ENCODE measurements at places on chromosomes 5 and 9.

- no peak for DNase-seq
Observed at GRCh38 chr9:92745331-92745730, 19.3 kb downstream of the BICD2 start.

- no peak for DNase-seq
Observed at GRCh38 chr5:167754501-167755021, 536.9 kb upstream of the WWC1 start.

DNA sequence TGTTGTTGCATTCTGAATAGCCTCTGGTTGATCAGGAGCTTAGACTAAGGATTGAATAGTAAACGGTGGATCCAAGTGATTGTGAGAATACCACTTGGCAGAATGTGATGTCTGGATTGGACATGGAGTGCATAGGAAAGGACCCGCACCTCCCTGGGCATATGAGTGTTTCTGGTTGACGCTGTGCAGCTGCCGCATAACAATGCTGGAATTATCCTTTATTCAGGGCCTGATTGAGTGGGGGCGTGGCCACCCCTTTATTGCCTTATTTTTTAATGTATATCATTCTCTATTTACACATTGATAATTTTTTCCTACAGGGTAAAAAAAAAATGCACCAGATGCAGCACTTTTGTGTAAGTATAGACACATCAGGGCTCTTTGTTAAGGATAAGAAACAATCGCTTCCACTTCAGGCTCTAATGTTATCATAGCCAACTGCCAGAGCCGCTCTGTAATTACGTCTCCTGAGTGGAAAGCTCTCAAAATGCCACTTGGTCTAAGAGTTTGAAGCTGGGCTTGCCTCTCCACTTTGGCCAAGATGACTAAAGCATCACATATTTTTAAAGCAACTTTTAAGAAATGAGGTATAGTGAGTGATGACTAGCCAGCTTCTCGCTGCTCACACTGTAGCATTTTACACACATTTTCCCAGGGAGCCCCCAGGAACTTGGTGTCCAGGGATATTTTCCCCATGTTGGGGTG lies 5.7 kb downstream of the FGD3 start:
- peak; percentile 99 for DNase-seq

DNA sequence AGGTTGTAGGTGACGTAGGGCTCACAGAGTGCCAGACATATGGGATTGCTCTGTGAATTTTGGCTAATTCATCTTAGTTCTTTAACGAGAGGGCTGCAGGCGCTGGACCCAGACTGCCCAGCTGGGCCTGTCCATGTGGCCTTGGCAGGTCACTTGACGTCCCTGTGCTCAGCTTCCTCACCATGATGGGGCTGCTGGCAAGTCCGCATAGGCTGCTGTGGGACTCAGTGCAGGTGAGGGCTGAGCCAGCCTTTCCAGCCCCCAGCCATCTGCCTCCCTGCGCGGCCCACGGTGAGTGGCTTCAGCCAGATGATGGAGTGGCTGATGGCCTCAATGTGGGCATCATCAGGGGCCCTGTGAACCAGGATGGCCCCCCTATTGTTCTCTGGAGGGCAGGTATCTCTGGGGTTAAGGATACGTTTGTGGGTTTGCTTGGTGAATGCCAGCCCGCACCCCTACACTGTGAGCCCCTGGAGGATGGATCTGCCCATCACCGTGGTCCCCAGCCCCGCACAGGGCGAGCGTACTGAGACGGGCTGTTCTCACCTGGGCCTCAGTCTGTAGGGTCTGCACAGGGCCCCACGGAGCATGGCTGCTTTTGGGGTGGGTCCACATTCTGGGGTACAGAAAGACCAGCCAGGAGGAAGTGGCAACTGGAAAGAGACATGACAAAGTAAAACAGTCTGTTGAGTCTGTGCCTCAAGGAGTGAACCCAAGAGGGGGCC lies 3.7 kb downstream of the CARD19 start:
- DNase-seq = no peak

DNA sequence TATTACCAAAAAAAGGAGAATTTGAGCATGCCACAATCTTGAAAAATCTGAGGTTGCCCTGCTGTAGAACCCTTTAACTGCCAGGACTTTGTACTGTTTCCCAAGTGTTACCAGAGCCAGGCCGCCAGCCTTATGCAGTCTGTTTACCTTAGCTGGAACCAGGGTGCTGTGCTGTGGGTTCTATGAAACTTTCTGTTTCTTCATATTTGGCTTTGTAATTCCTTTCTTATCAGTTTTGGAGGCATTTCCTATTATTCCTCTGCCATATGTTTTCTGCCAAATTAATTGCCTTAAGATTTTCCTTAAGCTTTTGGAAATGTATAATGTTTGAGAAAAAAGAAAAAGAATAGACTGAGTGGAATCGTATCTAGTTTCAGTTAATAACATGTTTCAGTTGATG lies 2.1 kb downstream of the S1PR3 start:
- no peak for DNase-seq

DNA sequence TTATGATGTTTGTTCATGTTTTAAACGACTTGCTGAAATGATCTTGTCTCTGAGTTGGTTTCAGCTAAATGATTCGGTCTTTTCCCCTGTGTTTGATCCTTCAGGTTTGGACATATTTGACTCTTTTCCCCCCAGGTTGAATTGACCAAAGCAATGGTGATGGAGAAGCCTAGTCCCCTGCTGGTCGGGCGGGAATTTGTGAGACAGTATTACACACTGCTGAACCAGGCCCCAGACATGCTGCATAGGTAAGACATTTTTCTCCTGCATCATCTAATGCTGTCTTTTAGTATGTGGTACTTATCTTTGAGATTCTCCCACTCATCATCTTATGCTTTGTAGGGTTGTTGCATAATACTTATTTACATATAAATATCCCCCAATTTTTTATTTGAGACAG lies 14.7 kb downstream of the G3BP1 start:
- DNase-seq = no peak

DNA sequence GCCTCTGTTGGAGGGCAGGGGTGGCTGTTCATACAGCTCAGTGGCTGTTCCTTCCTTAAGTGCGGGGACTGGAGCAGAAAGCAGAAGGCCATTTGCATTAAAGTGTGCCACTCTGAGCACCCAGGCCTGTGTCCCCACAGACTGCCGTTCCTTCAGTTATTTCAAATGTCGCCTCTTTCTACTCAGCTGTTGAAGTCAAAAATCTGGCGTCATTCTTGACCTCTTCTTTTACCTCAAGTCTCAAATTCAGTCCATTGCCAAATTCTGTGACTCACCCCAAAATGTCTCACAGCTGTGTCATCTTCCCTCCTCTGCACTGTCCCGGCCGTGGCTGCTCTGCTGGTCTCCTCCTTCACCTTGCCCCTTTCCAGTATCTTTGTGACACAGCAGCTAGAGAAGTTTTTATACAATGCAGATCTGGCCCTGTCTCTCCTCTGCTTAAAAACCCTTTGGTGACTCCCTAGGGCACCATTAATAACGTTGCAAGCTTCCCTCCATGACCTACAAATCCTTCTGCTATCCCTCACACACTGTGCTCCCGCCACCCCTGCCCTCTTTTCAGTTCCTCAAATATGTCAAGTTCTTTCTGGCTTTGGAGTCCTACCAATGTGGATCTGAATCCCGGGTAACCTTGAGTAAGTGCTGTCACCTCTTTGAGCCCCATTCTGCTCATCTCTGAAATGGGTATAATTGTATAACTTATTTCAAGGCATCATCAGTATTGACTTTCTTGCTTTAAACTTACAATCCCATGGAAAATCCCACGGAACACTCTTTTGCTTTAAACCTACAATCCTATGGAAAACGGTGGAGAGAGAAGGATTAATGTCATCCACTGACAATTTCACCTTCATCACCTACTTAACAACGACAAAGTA lies 98.3 kb upstream of the BOD1 start:
- DNase-seq = no peak

- DNase-seq = no peak
Observed at GRCh38 chr5:149528281-149529060, 22.8 kb downstream of the CSNK1A1 start.

- DNase-seq = no peak
Observed at GRCh38 chr9:31114346-31114745, 1270.1 kb upstream of the ACO1 start.

DNA sequence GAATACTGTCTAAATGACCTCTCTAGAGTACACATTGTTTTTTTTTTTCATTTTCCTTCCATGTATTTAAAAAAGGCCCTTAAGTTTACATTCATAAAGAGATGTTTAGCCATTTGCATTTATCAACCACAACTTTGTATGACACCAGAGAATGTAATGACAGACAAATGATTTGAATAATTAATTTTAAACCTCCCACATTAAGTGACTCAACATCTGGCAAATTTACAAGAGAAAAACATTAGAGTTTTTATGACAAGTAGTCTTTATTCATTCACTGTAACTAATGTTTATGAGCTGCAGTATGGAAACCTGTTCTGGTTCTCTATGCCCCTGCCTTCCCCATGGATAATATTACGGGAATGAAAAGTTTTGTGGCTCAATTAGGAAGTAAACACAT lies 1093.8 kb upstream of the CDH9 start:
- no peak for DNase-seq

DNA sequence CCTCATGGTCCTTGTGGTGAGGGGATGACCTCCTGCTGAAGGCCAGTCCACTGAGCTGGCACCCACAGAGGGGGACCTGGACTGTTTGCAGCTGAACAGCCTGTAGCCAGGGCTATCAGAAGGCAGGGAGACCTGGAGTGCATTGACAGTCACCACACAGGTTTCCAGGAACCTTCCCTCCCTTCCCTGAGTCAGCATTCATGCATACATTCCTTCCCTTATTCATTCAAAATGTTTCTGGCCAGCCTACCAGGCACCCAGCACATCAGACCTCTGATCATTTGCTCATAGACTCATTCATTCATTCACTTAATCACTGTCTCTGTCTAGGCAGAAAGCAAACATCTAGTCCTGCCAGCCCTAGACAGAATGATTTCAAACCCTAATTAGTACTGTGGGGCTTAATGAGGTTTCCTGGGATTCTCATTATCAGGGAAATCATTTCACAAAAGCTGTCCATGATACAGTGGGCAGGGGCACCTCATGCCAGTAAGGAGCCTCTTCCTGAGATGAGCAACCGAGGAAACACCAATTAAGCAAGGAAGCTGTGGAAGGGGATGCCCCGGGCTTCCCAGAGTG lies 110.1 kb upstream of the PPP1R26 start:
- DNase-seq = no peak

GRCh38 chr5:38447056-38447455 lies 109.4 kb downstream of the LIFR start:
- DNase-seq = no peak

DNA sequence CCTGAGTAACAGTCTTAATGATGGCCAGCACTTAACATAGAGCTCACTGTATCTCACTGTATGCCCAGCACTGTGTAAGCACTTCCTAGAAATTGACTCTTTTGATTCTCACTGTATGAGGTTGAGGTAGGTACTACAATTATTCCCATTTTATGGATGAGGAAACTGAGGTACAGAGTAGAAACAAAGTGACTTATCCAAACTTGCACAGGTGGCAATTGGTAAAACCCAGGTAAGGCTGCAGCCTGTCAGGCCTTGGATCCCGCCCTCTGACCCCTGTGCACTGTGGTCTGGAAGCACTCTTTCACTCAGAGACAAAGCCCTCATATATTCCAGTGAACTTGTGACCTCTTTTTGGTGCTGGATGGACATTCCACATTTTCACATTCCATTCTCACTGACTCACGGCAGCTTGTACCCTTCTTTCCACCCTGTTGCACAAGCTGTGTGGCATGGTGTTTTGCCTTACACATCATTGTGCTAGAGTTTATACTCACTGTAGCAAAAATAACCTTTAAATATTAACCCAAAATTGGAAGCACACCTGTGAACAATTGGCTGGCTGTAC lies 21.7 kb downstream of the ANKRD55 start:
- no peak for DNase-seq

GRCh38 chr9:13651969-13652663 lies 372.6 kb upstream of the MPDZ start:
- no peak for DNase-seq

GRCh38 chr9:68418259-68418845 lies 61.9 kb downstream of the PGM5 start:
- DNase-seq = no peak

DNA sequence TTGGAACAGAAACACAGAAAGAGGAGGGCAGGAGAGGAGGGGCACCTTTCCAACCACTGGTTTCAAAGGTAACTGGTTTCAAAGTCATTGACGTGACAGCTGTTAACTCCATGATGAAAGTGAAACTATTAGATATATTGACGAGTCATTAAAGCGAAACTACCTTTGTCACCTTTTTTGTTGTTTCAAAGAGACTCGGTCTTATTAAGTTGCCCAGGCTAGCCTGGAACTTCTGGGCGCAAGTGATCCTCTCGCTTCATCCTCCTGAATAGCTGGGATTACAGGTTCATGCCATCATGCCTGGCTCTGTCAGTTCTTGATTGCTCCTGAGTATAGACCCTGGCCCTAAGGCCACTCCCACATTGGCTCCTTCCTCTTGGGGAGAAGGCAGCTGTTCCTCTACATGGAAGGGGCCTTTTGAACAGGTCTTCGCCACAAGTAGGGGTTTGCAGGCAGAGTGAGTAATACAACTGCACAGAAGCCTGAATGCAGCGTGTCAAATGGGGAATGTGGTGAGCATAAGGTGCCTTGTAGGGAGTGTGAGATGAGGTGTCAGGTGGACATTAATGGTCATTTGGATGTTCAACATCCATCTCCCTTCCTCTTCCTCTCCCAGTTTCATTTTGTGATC lies 3.4 kb upstream of the F12 start:
- no peak for DNase-seq

GRCh38 chr5:134136221-134136631 lies 21.7 kb downstream of the TCF7 start:
- DNase-seq = no peak

DNA sequence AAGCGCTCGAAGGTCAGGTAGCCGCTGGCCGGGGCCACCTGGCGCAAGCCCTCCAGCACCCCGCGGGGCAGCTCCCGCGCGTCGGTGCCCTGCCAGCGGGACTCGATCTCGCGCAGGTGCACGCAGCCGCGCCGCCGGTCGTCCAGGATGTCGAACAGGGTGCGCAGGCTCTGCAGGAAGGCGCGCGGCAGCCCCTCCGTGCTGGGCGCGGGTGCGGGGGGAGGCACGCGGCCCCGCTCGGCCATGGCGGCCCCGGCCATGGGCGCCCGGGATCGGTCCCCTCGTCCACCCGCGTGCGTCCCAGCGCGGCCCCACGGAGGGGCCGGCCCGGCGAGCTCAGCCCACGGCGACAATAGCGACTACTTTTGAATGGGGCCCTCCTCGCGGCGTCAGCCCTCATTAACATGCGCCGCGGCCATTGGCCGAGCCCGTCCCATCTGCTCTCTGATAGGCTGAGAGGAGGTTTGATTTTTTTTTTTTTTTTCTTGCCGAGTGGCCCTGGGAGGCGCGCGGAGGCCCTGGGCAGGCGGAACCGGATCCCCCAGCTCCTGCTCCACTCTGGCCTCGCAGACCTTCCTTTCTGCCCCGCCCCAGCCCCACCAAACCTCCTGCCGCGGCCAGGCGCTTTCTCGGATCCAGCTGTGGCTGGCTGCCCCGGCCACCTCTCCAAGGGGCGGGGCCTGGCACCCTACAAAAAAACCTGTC lies at the start of gene SAPCD2:
Gene SAPCD2 (minus strand): TSS at position 357 of the 705 bp plus-strand sequence. CDS start 97 bp downstream, at position 260.
- DNase-seq = peak; percentile 75

DNA sequence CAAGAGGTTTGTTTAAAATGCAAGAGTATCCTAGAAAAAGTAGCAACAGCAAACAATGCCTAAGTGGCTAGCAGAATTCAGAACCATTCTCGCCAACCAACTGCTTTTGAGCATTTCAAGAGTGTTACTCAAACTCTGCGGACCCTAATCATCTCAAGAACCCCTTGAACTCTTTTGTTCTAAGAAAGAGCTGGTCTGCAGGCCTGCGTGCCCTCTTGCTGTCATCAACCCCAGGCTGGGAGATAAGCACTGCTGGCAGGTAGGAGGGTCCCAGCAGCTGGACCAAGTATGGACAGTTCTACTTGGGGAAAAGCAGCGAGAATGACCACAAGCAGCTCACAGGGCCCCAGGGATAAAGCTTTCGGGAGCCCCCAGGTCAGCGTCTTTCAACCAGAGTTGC lies 38.3 kb downstream of the MYO10 start:
- DNase-seq = no peak

Data from NCI-H1417 treated with DMSO at 0.1 percent for 48 hours (cell line).